ENCODE measurements at places on chromosomes 1 and 21.

- no peak for DNase-seq
Measured at GRCh38 chr1:13725714-13726175, 25.8 kb downstream of the PRDM2 start.

GRCh38 chr1:230681599-230681998 is 32.3 kb downstream of the AGT start:
- DNase-seq: peak; percentile 76

- no peak for DNase-seq
Measured at GRCh38 chr1:214124915-214125314, 137.1 kb downstream of the PROX1 start.

DNA sequence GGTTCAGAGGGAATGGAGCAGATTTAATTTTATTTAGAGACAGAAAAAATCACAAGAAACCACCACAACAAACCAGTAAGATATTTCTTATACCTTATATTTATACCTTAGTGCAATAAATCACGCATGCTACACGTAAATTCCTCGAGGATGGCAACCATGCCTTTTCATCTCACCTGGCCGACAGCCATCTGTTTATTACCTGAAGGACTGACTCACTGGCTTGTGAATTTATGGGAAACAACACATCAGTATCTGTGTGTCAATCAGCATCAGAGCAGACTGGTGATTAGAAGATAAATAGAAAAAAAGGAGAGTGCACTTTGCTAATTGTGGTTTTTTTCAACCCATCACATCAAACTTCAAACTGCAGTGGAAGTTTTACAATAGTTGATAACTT is 58.4 kb downstream of the S1PR1 start:
- no peak for DNase-seq

DNA sequence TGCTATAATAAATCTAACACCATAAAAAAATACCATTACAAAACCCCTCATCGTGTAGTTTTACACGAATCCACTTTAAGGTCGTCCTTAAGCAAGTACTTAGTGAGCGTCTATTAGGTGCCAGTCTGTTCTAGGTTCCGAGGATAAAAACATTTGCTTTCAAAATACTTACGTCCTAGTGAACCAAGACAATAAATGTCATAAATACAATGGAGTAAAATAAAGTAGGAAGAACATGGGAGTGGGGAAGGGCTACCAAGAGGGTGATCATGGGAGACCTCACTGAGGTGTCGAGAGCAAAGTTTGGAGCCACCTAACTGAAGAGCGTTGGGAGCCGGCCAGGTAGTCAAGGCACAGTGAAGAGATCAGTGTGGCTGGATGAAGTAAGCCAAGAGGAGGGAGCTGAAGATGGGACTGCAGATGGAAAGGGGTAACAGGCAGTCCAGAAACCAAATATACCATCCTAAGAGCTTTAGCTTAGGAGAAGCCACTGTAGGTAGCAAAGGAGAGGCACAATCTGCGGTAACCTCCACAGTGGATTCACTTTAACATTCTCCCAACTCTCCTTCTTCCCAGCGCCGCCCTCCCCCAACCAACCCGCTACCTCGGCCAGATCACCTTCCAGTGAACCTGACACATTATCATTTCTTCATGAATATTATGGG is 684 bp downstream of the LTN1 start:
- no peak for DNase-seq

DNA sequence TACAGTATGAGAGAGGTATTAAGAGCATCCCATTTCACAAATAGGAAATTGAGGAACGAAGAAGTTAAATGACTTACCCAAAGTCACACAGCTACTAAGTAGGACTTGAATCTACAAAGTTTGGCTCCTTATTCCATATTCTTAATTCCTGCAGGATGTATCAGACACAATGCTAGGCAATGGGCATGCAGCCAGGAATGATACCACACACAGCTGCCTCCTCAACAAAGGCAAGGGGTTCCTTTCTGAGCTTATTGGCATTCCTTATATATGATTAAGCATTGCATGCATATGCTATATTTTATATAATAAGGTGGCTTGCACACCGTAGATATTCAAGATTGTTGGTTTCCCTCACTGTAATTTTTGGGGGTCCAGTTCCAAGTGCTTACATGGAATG is 34.2 kb upstream of the JUN start:
- DNase-seq: peak; percentile 28

DNA sequence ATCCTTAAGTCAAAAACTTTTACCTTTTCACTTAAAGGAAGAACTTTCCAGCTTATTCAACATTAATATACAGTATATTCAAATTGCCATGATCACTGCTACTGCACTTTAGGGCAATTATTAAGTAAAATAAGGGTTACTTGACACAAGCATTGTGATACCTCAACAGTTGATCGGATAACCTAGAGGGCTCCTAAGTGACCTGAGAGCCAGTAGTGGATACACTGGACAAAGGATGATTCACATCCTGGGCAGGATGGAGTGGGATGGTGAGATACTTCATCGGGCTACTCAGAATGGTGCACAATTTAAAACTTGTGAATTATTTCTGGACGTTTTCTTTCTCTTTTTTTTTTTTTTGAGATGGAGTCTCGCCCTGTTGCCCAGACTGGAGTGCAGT is 54.5 kb upstream of the PPM1J start:
- no peak for DNase-seq

- DNase-seq: no peak
Measured at GRCh38 chr1:244989813-244990212, 125.5 kb upstream of the HNRNPU start.

- DNase-seq: no peak
Measured at GRCh38 chr1:155170101-155170785, 2.9 kb downstream of the KRTCAP2 start.

DNA sequence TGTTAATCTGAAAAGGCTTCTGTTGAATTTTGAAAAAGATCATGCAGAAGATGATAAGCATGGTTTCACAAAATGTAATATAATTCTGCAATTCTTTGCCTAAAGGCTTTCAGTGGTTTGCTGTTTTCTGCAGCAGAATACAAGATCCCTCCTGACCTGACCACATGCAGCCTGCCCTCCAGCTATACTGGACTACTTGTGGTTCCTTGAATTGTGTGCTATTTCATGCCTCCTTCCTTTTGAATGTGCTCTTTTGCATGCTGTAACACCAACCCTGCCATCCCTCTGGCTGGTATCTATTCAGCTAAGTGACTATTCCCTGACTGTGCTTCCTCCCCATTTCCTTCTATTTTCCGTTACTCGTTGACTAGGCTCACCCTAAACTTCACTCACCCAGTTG is 55.5 kb downstream of the CACNA1E start:
- no peak for DNase-seq

DNA sequence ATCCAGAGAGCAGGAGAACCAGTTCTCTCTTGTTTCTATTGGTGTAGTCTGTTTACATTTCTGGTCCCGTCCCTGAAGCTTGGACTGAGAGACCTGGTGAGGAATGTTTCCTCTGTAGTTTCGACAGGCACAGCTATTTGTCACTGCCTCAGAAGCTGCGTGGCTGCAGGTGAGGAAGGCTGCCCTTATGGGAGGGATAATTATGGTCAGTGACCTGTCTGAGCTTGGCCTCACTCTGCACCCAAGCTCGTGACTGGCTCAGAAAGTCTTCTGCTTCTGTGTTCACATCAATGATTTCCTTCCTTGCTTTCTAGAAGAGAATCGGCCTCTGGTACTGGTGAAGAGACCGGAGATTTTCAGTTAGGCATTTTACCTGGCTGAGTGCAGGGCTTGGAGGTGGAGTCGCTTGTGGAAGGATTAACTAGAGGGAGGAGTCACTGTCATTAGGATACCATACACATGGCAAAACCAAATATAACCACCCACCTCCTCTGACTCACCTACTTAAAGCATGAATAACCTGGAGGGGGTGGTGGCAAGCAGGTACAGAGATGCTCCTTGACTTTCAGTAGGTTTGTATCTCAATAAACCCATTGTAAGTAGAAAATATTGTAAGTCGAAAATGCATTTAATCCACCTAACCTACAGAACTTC is 19.9 kb upstream of the WDR26 start:
- no peak for DNase-seq

GRCh38 chr1:184059887-184060286 is 8.4 kb downstream of the TSEN15 start:
- no peak for DNase-seq

GRCh38 chr1:36805979-36806640 is 228.2 kb downstream of the GRIK3 start:
- DNase-seq: no peak

DNA sequence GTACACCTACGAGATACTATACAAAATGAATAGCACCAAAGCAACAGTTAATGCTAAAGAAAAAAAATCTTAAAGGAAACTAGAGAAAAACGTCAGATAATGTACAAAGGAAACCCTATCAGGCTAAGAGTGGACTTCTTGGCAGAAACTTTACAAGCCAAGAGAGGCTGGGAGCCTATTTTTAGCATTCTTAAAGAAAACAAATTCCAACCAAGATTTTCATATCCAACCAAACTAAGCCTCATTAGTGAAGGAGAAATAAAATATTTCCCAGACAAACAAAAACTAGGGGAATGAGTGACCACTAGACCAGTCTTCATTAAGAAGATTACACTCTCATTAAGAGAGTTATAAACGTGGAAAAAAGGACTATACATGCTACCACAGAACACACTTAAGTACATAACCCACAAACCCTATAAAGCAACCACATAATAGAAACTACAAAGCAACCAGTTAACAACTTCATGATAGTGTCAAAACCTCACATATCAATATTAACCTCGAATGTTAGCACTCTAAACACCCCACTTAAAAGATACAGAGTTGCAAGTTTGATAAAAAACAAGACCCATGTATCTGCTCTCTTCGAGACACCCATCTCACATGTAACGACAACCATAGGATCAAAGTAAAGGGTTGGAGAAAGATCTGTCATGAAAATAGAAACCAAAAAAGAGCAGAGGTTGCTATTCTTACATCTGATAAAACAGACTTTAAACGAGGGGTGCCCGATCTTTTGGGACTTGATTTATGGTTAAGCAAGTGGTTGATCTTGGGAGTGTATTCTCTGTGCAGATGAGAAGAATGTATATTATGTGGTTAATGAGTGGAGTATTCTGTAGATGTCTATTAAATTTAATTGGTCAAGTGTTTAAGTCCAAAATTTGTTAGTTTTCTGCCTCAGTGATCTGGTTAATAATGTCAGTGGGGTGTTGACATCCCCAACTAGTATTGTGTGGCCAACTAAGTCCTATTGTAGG is 1301.4 kb downstream of the PLA2G4A start:
- DNase-seq: no peak

DNA sequence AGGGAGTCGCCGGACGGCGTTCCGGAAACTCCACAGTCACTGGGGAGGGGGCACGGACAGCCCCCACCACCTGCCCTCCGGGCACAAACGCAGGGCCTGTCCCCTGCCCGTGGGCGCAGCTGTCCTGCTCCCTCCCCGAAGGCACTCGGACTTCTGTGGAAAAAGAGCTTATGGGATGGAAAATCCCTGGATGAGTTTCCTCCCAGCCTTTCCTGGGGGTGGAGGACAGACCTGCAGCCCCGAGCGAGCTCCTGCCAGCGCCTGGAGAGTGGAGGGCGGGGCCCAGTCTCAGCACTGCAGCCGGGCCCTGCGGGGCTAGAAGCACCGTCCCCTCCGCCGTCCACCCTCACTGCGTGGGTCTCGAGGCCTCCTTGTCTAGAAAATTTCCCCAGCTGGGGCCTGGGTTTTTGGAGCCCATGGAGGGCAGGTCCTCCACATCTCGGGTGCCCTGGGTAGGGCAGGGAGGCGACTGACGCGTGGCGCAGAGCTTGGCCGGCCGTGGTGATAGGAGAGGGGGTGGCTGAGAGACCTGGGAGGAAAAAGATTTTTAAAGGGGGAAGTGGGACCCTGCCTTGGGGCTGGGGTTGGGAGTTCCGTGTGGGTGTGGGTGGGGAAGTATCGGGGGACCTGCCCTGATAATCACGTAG is 6.4 kb upstream of the COL6A1 start:
- no peak for DNase-seq

DNA sequence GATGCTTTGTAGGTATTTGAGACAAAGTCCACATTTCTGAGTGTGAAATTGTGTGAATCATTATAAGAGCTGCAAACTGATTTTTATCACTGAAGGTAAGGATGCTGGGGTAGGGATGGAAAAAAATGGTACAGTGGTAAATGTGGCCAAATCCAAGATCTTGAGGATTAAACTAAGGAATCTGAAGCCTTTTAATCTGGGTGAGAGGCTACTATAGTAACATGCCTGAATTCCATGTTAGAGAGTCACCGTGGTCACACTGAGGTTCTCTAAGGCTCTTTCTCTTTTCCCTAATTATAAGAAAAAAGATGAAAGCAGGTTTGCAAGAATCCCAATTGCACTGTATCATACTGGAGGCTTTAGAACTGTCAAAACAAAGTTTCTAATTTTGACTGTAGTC is 17.6 kb downstream of the PTGER3 start:
- no peak for DNase-seq

DNA sequence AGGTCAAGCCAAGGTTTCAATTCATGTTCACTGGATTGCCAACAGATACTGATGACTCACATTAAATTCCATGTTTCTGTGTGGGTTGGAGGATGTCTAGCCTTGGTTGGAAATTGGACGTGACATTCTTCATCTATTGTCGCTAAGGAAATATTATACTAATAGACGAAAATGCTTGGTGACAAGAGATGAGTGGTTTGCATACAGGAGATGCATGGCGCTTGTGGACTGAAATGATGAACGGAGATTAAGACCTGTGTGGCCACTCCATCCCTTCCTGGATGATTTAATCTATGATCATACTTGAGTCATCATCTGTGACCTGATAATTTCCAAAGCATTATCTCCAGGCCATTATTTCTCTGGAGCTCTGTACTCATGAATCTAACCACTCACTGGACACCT is 97.0 kb upstream of the CD34 start:
- no peak for DNase-seq

GRCh38 chr21:21973806-21974205 is 975.6 kb downstream of the NCAM2 start:
- no peak for DNase-seq

GRCh38 chr1:34645109-34645688 is 109.6 kb upstream of the GJB5 start:
- DNase-seq: no peak

DNA sequence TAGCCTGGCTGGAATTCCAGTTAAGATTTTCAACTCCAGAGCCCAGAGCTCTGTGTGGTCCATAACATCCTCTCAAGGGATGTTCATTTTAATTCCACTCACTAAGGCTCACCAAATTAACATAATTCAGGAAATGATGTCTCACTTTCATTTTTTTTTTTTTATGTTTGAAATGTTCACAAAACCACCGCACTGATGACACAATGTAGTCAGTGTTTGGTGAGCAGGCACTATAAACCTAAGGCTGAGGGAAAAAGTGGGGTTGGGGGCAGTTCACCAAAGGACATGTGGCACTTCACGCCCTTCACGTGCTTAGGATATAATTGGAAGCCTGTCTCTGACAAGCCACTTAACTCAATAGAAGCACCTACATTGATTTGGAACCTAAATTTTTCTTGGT is 177.3 kb upstream of the CAMK1G start:
- no peak for DNase-seq

- no peak for DNase-seq
Measured at GRCh38 chr1:3657096-3657475, 4.8 kb downstream of the TP73 start.

Data from NCI-H2081 (cell line).